GF-D8 (cell line): ENCODE measurements at places on chromosomes 16 and 17.

- DNase-seq = no peak
Observed at GRCh38 chr17:81556863-81557262, 4.7 kb upstream of the FAAP100 start.

GRCh38 chr16:56763291-56763916 is 33.5 kb downstream of the NUP93 start:
- DNase-seq = no peak

- no peak for DNase-seq
Observed at GRCh38 chr17:38585056-38585917, 20.5 kb downstream of the SRCIN1 start.

GRCh38 chr17:4033751-4034251 is 69.6 kb upstream of the ATP2A3 start:
- no peak for DNase-seq

DNA sequence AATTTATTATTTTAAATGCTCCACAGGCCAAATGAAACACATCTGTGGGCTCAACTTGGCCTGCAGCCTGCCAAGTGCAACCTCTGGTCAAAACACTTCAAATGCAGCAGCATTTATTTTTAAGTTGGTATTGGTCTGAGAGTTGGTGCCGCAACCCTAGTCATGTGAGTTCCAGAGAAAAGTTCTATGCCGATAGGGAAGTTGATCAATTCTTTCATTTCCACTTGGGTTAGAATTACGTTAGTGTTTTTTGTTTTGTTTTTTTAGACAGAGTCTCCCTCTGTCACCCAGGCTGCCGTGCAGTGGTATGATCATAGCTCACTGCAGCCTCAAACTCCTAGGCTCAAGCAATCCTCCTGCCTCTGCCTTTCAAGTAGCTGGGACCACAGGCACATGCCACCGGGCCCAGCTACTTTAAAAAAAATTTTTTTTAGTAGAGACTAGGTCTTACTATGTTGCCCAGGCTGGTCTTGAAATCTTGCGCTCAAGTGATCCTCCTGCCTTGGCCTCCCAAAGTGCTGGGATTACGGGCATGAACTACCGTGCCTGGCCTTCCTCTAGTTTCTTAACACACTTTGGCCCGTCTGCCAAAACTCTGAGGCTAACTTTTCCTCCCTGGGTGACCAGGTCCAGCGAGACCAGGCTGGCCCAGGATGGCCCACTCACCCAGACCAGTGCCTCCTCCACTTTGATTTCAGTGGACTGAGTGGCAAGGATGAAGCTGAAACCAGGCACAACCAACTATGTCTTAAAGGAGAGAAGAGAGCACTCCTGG is 221.1 kb downstream of the MRTFB start:
- DNase-seq = no peak

DNA sequence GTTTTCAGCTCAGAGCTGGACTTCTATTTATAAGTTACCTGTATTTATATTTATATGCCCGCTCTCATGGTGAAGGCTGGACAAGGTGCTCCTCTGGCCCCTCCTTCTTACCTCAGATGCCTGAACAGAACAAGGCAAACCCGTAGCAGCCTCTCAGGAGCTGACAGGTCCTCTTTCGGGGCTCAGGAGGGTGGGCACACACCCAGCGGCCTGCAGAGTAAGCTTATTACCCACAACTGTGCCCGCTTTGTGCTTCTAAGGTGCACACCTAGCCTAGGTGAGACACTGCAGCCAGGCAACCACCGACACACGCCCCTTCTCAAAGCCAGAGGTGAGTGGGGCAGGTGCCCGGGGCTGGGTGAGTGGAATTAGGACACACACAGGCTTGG is 5.3 kb downstream of the NKIRAS2 start:
- DNase-seq = no peak

DNA sequence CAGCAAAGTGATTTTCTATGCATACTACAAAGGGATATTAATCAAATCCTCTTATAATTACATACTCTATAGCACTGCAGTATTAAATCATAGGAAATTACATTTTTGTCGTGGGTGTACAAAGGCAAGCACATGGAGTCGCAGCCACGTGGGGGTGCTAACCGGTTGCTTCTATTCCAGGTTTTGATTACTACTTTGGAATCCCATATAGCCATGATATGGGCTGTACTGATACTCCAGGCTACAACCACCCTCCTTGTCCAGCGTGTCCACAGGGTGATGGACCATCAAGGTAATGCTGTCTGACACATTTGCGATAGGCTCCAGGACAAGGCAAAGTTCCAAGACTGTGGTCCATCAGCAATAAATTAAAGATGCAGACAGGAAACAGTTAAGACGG is 60.1 kb downstream of the ARSG start:
- DNase-seq = no peak

GRCh38 chr16:77584205-77584859 is 138.0 kb upstream of the NUDT7 start:
- no peak for DNase-seq
